ENCODE measurements at places on chromosomes 6 and 20.

GRCh38 chr20:64224351-64225170, 31.0 kb upstream of the PCMTD2 start:
- DNase-seq: no peak

- no peak for DNase-seq
These were observed 85.7 kb upstream of the F13A1 start for GRCh38 chr6:6405997-6406714.

- DNase-seq: no peak
These were observed 81.5 kb downstream of the MYLK4 start for GRCh38 chr6:2669067-2669700.

GRCh38 chr6:158174514-158174913, 6.4 kb downstream of the GTF2H5 start:
- DNase-seq: no peak

GRCh38 chr6:93749191-93749590, 329.8 kb upstream of the EPHA7 start:
- DNase-seq: no peak

- DNase-seq: no peak
These were observed 57.4 kb downstream of the SYTL3 start for GRCh38 chr6:158707120-158707820.

DNA sequence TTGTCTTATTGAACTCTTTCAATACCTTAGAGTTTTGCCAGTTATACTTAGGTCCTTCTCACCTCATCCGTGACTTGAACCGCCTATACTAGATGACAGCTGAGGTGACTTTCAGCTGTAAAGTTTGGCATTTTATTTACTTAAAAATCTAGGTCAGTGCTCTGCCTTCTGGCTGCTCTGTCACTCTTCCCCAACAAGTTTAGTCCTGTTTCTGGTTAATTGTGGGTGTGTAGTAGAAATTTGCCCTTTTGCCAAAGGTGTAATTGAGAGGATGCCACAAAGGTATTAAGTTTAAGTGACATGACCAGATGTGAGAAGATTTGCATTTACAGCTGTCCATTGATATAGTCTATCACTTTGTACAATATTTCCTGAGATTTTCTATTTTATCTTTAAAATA, 106.2 kb downstream of the FARS2 start:
- no peak for DNase-seq

DNA sequence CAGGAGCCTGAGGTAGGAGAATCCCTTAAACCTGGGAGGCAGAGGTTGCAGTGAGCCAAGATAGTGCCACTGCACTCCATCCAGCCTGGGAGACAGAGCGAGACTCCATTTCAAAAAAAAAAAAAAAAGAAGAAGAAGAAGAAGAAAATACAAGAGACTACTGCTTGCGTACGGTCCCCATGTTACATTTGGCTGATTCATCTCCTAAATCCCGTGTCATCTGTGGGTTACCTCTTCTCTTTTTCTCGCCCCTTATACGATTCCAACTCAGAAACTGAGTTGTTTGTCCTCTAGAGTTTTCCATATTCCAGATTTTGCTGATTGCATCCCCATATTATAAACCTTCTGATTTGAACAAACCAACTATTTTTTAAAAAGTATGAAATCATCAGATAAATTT, 62.4 kb upstream of the NELFCD start:
- no peak for DNase-seq

DNA sequence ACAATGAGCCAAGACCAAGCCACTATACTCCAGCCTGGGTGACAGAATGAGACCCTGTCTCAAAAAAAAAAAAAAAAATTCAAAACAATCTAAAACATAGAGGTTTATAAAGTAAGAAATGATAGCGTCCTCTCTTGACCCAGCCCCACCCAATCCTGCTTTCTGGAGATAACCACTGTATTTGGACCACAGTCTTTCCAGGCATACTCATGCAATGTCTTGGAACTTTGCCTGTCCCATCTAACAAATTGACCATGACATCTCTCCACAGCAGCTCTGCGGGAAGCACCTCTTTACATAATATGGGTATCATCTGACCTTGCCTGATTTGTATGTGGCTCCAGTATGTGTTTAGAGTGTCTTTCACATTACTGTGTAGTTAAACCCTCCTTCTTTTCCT, 9.1 kb upstream of the SHLD1 start:
- DNase-seq: no peak

DNA sequence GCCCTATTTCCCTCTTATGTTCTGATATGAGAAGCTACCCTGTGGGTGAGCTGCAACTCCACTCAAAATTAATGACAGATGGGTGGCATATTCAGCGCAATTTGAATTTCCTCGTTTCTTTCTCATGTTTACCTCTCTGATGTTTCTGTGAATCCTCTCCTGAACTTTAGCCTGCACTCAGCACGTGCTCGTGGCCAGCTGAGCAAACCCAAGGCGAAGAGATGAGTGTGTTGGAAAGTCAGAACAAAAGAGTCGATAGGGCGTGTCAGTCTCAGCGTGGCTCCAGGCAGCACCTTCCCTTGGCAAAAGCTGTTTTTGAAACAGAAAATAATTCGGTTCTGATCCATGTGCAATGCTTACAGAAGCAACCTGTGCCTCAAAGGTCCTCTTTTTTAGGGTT, 226.1 kb upstream of the GMDS start:
- DNase-seq: no peak

- DNase-seq: no peak
These were observed 10.1 kb downstream of the LSM14B start for GRCh38 chr20:62132421-62132820.

DNA sequence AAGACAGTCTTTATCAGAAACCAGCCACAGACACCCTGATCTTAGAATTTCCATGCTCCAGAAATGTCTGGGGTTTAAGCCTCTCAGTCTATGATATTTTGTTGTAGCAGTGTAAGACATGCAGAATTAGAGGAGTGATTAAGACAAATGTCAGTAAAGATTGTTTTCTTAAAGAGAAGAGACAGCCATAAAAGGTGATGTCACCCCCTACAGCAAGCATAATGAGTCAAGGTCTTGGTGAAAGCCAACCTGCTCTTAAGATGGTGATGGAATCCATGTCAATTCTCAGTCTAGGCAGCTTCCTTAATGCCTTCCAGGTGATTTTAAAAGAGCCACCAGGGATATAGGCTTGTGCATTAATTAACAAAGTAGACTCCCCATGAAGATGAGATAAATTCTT, 849.9 kb upstream of the EPHA7 start:
- no peak for DNase-seq

GRCh38 chr6:161891542-161891941, 617.7 kb upstream of the AGPAT4 start:
- no peak for DNase-seq

DNA sequence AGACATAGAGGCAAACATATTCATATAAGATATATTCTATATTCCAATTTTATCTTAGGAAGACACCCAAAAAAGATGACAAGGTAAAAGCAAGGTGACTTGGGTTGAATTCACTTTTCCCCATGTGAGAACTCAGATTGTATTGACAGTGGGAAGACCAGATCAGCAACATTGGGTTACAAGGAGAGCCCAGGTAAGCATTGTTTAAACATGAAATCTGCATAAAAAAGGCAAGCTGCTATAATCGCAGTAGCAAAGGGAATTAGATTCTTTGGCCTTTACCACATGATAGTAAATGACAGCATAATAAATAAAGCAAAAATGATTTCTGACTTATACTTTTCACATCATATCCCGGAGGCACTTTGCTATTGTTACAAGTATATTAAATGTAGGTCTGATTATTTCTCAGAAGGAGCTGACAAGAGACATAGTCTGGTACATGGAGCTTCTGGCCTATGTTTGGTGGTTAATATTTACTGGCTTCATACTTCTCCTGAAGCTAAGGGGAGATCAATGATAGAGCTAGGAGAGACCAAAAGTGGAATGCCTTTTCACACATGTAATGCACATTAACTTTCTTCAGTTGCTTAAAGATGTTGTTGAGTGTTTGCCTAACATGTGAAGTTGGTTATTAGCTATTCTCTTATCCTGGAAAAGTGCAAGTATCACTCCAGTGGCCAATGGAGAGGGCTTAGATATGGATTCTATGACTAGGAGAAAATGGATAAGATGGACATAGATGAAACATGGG, 53.1 kb upstream of the EEF1E1 start:
- no peak for DNase-seq

DNA sequence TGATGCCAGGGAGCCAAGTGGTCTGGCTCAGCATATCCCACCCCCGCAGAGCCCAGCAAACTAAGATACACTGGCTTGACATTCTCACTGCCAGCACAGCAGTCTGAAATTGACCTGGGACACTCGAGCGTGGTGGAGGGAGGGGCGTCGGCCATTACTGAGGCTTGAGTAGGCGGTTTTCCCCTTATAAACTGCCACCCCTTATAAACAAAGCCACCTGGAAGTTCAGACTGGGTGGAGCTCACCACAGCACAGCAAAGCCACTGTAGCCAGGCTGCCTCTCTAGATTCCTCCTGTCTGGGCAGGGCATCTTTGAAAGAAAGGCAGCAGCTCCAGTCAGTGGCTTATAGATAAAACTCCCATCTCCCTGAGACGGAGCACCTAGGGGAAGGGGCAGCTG, 19.4 kb downstream of the TINAG start:
- DNase-seq: no peak

DNA sequence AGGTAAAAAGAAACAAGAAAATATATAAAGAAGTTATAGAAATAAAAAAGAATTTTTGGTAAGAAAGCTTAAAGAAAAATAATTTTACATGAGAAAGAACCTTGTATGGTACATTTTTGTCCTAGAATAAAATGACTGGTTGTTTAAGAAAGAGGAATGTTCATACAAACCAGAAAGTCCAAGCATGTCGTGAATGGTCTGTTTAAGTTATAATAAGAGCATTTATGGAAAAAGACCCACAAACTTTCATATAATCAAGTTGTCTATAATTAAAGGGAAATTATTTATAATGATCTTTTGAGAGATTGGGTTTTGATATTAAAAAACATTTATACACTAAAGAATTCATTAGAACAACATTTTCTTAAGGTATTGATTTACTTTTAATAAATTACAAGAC, 27.8 kb upstream of the FAM110A start:
- no peak for DNase-seq

GRCh38 chr6:26401389-26401986, 587 bp upstream of the BTN3A1 start:
- no peak for DNase-seq
